Chondrocyte (in vitro differentiated cells): ENCODE measurements at places on chromosomes 12 and 14. TPM values are rescaled to one million over a fixed set of nuclear protein-coding genes. Genes with fewer than 3 reads are reported as not detected.

NELL2 gene
- not detected in 3 replicates for total RNA-seq

DNA sequence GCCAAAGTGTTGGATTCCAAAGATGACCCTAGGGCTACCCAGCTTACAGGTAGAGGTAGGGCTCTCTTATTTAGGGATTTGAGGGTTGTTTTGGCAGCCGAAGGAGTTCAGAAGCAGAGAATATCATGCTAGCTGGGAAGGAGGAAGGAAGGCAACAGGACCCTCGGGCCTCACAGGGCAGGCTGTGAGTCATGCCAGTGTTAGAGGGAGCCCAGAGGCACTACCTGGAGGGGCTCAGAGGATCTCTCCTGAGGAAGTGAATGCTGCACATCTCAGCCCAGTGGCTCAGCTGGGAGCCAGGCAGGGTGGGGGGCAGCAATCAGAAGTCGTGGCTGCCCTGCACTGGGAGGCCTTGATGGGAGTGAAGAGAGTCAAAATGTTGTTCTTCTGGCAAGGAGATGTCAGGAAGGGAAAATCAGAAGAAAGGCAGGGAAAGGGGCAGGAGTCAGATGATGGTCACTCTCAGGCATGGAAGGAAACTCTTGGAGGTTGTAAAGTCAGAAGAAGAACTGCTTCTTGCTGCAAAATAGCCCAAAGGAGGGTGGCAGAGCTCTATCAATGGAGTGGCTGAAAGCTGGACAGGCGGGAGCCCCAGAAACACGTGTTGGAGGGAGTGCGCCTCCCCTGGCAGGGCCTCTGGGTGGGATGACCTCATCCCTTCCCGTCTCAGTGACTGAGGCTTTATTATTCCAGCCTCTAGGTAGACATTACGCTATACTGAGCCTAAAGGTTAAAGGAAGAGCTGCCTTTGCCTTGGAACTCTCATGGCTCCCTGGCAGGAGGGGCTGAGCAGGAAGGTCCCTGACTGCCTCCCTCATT is 141.3 kb downstream of the SMOC1 start:
- no peak overlapping the region for H3K4me3 ChIP-seq
- no peak overlapping the region for H3K27ac ChIP-seq
- peaks cover 12% of the 10 kb centered on the region for H3K27me3 ChIP-seq
- no peak for DNase-seq
- peaks cover 5% of the 10 kb centered on the region for H3K4me1 ChIP-seq

HOXC11 gene
- not detected in 3 replicates for total RNA-seq

DNA sequence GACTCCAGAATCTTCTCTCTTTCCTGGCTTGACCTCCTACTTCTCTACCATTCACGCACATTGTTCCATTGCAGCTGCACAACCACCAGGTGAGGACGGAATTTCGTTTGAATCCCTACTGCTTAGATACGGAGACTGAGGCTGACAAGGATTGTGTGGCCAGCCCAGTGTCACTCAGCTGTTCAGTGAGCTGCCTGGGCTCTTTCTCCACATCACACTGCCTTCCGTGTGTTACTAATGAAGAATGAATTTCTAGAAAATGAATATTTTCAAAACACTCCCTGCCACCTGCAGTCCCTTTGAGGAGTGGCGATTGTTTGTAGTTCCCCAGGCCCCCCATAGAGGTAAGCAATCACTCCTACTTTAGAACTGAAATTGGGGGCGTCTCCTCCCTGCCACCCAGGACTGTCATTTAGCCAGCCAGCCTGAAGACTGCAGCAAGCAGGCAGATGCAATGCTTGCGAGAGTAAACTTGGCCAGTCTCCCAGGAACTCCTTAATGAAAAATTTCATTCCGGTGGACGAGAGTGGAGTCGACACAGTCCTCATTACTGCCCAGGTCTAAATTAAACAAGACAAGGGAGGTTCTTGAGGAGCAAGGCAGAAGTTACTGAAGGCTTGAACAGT is 239.7 kb downstream of the SLC41A2 start:
- no peak overlapping the region for H3K27ac ChIP-seq
- peaks cover 33% of the 10 kb centered on the region for H3K4me1 ChIP-seq
- no peak overlapping the region for H3K4me3 ChIP-seq
- H3K36me3 ChIP-seq, result no peaks in the 10 kb centered on the region
- no peaks in the 10 kb centered on the region for H3K27me3 ChIP-seq

SLC17A8 gene
- not detected in 3 replicates for total RNA-seq
